Hippocampal formation (tissue), 2 donors: ENCODE measurements at places on chromosomes 7 and 10.

DNA sequence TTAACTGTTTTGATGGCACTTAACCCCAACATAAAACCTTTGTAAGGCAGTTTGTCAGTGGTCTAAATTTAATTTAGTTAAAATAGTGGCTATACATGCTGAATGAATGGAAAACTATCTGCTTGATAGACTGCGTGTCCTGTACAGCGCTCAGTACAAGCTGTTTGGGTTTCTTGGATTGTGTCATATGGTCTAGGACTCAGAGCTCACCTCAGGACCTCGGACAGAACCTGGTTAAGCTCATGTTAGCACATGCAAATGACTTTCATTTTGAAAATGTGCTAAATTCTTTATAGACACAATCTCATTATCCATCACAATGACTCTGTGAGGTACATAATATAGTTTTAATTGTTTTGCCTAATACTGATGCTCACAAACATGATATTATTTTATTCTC lies 55.7 kb upstream of the RELN start:
- DNase-seq, result no peak

DNA sequence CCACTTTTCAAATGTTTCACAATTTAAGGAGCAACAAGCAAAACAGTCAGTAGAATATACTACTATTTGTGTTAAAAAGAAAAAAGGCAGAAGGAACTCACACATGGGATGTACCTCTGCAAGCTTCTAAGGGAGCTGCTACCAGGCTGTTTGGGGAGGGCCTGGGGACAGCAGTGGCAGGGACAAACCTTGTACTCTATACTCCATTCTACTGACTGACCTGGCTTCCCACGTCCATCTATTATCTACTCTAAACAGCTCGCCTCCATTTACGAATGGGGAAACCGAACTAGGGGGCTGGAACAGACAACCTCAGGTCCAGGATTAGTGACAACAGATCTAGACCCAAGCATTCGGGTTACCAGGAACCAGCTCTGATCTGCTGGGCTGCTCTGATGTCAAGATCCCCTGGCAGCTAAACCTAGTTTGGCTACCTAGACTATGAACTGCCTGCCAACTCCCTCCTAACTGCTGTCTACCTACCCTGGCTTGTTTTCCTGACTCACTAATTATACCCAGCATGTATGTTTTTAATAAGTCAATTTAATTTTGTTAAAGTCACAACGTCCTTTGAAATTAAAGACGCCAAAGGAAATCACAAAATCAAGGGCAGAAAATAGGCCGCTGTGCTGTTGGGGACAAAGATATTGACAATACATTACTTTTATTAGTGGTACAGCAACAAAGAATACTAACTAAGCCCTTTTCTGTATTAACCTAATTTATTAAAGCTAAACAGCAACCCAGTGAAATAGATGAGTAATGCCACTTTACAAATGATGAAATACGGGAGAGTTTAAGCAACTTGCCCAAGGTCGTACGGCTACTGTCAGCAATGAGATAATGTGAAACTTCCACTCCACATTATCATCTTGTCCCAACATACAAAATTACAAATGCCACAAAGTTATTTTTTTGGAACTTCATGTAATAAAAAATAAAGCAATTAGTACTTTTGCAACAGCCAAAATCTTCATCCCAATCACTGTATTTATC lies 5.3 kb downstream of the PSAP start:
- DNase-seq, result no peak

GRCh38 chr7:2037808-2038522 lies 194.8 kb downstream of the MAD1L1 start:
- no peak for DNase-seq

DNA sequence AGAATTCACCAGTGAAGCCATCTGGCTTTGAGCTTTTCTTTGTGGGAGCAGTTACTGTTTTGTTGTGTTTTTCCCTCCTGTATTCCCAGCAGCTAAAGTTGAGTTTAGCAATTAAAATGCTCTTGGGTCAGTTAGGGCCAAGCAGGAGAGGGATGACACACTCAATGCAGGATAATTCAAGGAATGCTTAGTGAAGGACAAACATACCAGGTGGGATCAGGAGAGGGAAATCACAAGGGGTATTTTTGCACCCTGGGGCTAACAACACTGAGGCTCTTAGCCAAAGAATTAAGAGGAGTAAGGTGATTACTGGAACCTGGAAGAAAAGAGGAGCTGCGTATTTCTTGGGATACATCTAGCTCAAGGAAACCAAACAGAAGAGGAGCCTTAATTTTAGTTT lies 82.4 kb upstream of the KCND2 start:
- DNase-seq, result no peak

DNA sequence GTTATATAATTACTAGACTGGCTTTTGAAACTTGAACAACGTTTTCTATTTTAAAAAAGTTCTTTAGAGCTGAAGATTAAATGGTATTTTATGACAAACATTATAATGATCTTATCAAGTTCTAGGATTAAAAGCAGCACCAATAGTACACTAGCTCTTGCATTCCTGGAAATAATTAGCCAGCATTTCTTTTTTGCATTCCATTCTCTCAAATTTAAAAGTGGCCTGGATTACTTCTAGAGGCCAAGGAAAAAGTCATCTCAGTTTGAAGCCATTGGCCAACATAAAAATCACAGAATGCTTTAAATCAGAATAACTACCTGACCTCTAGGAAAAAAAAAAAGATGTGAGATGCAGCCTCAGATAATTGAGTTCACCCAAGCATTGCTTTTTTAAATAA lies 1326.4 kb upstream of the SORCS1 start:
- no peak for DNase-seq
